ENCODE measurements at places on chromosomes 4 and X.

DNA sequence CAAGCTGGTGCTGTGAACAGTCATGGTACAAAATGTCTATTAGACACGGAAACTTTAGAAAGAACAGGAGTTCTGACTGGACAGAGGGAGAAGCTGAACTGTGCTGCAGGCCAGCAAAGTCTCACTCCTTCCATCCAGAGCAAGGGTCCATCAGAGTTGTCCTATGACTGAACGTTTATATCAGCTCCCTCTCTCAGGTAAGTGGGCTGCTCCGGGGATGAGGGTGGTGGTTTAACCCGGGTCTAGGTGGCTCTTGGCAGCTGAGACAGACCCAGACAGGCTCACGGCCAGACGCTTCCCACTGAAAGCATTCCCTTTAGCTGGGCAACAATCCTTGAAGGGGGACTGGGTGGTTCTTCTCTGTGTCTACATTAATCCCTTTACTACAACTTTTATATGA, 385.0 kb upstream of the SMIM31 start:
- no peak for DNase-seq

GRCh38 chrX:149837639-149838038, 43.3 kb upstream of the MAGEA8 start:
- DNase-seq: no peak

- DNase-seq: no peak
These were observed 20.2 kb downstream of the CNGA2 start for GRCh38 chrX:151754641-151755215.

- no peak for DNase-seq
These were observed 22.7 kb downstream of the UNC5C start for GRCh38 chr4:95526075-95526474.

GRCh38 chr4:9937078-9937477, 84.2 kb downstream of the SLC2A9 start:
- DNase-seq: no peak

DNA sequence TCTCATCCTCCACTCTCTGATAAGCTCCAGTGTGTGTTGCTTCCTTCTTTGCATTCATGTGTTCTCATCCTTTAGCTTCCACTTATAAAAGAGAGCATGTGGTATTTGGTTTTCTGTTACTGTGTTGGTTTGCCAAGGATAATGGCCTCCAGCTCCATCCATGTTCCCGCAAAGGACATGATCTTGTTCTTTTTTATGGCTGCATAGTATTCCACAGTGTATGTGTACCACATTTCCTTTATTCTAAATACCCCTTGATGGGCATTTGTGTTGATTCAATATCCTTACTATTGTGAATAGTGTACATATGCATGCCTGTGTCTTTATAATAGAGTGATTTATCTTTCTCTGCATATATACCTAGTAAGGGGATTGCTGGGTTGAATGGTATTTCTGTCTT, 155.1 kb downstream of the DCK start:
- no peak for DNase-seq

GRCh38 chr4:72522440-72522839, 46.6 kb downstream of the ADAMTS3 start:
- DNase-seq: no peak

- DNase-seq: no peak
These were observed 22.0 kb downstream of the CT47C1 start for GRCh38 chrX:119094819-119095218.

DNA sequence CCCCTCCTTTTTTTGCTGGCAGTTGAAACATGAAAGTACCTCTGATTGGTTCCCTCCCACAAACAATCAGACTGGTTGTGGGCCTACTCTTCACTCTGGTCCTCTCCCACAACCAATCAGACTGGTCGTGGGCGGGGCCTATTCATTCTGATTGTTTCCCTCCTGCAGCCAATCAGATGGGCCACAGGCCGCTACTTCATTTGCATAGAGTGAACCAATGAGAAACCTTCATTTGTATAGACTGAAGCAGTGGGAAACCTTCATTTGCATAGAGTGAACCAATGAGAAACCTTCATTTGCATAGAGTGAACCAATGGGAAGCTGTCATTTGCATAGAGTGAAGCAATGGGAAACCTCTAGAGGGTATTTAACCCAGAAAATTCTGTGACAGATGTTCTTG, 55.2 kb downstream of the TRMT44 start:
- no peak for DNase-seq

- peak; percentile 22 for DNase-seq
These were observed 127.0 kb upstream of the SH3RF1 start for GRCh38 chr4:169397762-169398161.

- DNase-seq: peak; percentile 27
These were observed 64.4 kb downstream of the CHST7 start for GRCh38 chrX:46637938-46638337.

GRCh38 chr4:180745019-180745418, 1498.2 kb upstream of the TENM3 start:
- no peak for DNase-seq

GRCh38 chrX:130024127-130024526, 41.7 kb downstream of the BCORL1 start:
- DNase-seq: peak; percentile 42

GRCh38 chrX:124274438-124275181, 57.9 kb upstream of the TEX13D start:
- no peak for DNase-seq
